Breast epithelium (tissue), 4 donors: ENCODE measurements at places on chromosomes 5 and 9.
A peak's percentile ranks its signal among the peaks of the same experiment; 100 is the strongest.

- DNase-seq, result no peak
Observed at GRCh38 chr5:172723508-172723907, 47.5 kb downstream of the DUSP1 start.

DNA sequence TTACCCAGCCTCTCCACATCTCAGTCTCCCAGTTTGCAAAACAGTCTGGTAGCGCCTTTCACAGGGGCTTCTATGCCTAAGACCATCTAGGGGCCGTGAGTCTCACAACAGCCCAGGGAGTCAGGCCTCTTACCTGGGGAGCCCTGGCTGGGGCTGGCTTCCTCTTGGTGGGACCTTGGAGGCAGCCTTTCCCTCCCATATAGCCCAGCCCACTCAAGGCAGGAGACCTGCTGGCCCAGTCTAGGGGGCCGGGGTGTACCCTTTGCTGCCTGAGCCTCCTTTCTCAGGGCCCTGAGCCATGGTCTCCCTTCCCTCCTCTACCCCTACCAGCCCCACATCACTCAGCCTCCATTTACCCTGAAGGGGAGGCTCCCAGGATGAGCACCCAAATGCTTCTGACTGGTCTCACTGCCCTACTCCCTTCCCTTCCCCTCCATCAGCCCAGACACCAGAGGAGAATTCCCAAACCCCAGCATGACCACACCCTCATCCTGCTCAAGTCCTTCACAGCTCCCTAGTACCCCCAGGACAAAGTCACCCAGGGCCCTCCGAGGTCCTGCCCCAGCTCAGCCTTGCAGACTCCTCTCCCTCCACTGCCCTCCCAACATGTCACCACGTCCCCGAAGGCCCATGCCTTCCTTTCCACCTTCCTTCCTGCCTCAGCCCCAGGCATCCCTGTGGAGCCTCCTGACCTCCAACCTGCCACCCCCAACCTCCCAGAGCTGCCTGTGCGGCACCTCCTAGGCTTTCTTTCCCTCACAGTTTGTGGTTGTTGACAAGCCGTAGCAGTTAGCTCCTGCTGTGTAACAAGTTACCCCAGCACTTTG is 55.3 kb downstream of the BARX1 start:
- peak; percentile 20 for DNase-seq

- no peak for DNase-seq
Observed at GRCh38 chr9:19720377-19720776, 68.5 kb downstream of the SLC24A2 start.

GRCh38 chr5:168168978-168169698 is 122.3 kb upstream of the WWC1 start:
- no peak for DNase-seq

DNA sequence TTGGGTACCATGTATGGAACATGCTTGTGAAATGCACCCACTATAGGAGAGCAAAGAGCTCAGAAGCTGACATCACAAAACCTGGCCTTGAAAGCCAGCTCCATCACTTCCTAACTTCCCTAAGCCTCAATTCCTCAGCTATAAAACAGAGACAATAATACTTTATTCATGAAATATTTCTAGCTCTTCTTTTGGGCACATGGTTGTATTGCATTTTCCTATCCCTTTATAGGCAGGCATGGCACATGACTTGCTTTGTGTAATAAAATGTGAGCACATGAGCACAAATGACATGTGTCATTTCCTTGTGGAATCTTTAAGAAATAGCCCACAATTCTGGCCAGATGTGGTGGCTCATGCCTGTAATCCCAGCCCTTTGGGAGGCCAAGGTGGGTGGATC is 18.5 kb downstream of the ZNF366 start:
- DNase-seq, result no peak

GRCh38 chr5:60335913-60336312 is 364.1 kb downstream of the DEPDC1B start:
- DNase-seq, result no peak
